ENCODE measurements at places on chromosomes 4 and X.

- no peak for DNase-seq
Observed at GRCh38 chr4:152810715-152811287, 31.0 kb downstream of the ARFIP1 start.

GRCh38 chr4:158065176-158065575, 107.6 kb downstream of the GASK1B start:
- no peak for DNase-seq

- DNase-seq: no peak
Observed at GRCh38 chr4:89100853-89101252, 10.5 kb upstream of the TIGD2 start.

DNA sequence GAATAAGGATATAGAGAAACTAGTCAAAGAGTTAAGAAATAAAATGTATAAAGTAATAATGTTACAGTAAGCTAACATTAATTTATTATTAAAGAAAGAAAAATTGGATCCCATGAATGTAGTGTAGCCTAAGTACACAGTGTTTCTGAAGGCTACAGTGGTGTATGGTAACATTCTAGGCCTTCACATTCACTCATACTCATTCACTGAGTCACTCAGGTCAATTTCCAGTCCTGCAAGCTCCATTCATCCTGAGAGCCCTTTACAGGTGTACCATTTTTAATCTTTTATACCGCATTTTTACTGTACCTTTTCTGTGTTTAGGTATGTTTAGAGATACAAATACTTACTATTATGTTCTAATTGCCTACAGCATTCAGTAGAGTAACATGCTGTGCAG, 120.6 kb upstream of the AGA start:
- DNase-seq: no peak

DNA sequence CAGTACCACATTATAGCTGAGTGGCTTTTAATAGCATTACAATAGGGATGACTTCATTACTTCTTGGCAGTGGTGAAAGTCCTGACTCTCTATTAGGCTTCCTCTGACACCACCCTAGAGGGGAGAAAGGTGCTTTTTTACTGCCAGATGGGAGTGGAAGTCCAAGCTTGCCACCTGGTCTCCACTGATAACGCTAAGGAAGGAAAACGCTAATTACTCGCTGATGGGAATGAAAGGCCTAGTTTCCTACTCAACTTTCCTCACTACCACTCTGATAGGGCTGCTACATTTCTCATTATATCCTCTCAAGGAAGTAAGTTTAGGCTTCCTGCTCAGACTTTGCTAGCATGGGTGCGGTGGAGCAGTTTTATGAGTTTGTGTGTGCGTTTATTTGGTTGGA, 62.3 kb upstream of the PAGE3 start:
- no peak for DNase-seq

GRCh38 chrX:154602766-154603437, 16.2 kb downstream of the CTAG1B start:
- DNase-seq: no peak
